ENCODE measurements at places on chromosomes 12 and 14. TPM values are rescaled to one million over a fixed set of nuclear protein-coding genes. Genes with fewer than 3 reads are reported as not detected.

- H3K4me3 ChIP-seq, result no peak overlapping the region
- no peaks in the 10 kb centered on the region for H3K36me3 ChIP-seq
- no peaks in the 10 kb centered on the region for H3K27me3 ChIP-seq
- no peaks in the 10 kb centered on the region for H3K4me1 ChIP-seq
- H3K27ac ChIP-seq, result no peak overlapping the region
- DNase-seq, result no peak
Measured at GRCh38 chr12:30599608-30600007, 96.1 kb downstream of the IPO8 start.

- no peak for DNase-seq
- H3K36me3 ChIP-seq, result peaks cover 9% of the 10 kb centered on the region
- H3K4me3 ChIP-seq, result no peak overlapping the region
- no peaks in the 10 kb centered on the region for H3K4me1 ChIP-seq
- no peaks in the 10 kb centered on the region for H3K27me3 ChIP-seq
Measured at GRCh38 chr12:123479442-123480180, 21.7 kb downstream of the SNRNP35 start.

GRCh38 chr12:21337959-21338744, 3.4 kb upstream of the SLCO1A2 start:
- no peak overlapping the region for H3K27ac ChIP-seq
- no peak overlapping the region for H3K4me3 ChIP-seq
- DNase-seq, result no peak
- no peaks in the 10 kb centered on the region for H3K36me3 ChIP-seq

- peak; percentile 69 for DNase-seq
- no peak overlapping the region for H3K27ac ChIP-seq
- no peak overlapping the region for H3K4me3 ChIP-seq
- H3K4me1 ChIP-seq, result peaks cover 11% of the 10 kb centered on the region
- no peaks in the 10 kb centered on the region for H3K27me3 ChIP-seq
Measured at GRCh38 chr14:71415404-71415690, 508.1 kb downstream of the PCNX1 start.

MYBPC1 gene
- total RNA-seq, result 0.24 TPM

DNA sequence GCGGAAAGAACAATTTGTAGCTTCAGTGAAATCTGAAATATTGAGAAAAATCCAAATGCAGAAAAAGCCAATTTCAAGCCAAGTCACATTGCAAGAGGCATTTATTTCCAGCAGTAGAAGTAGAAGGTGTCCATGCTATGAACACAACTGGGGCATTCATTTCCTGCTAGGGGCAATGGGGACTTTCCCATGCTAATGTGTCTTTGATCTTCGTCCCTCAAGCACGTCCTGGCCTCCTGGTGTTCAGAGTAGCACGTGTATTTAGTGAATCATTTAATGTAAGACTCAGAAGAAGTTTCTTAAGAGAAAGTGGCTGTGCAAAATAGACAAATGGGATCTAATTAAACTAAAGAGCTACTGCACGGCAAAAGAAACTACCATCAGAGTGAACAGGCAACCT, 267.9 kb downstream of the TMEM132C start:
- no peak overlapping the region for H3K27ac ChIP-seq
- H3K4me1 ChIP-seq, result no peaks in the 10 kb centered on the region
- H3K36me3 ChIP-seq, result no peaks in the 10 kb centered on the region
- no peak overlapping the region for H3K4me3 ChIP-seq
- no peaks in the 10 kb centered on the region for H3K27me3 ChIP-seq
- DNase-seq, result no peak

DNA sequence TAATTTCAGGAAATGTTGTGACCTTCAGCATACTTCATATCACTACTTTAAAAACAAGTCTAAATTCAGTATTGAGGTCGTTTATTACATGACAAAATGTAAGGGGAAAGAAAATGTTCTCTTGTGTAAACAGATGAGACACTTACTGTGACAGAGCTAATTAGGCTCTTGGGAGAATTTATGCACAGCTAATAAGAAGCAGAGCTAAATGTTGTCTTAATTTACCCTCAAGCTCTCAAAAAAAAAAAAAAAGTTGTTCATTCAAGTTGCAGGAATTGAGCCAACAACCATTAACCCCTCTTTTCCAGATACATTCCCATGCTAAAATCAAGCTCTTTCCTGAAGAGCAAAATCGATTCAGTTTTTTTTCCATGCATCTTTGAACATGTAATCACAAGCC, 1419.4 kb downstream of the FSCB start:
- DNase-seq, result no peak
- no peak overlapping the region for H3K27ac ChIP-seq
- H3K36me3 ChIP-seq, result no peaks in the 10 kb centered on the region
- no peaks in the 10 kb centered on the region for H3K4me1 ChIP-seq
- no peaks in the 10 kb centered on the region for H3K27me3 ChIP-seq
- no peak overlapping the region for H3K4me3 ChIP-seq

DNA sequence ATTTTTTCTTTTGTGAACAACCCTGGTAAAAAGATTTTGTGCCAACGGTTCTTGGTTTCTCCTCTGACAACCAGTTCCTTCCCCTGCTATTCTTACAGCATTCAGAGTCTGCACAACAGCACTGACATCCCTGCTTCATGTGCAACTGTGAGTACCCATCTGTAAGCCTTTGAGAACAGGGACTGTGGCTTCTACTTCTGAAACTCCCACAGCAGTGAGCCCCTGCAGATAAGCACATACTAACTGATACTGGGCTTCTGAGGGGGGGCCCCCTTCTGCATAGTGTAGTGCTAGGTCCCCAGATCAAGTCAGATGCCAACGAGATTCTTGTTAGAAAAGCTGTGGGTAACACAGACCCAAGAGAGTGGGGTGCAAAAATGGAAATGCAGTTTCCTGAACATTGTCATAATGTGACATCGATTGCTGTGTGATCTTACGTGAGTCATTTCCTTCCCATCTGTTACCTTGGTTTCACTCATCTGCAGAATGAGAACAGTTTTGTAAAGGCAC, 11.1 kb upstream of the NINJ2 start:
- H3K27me3 ChIP-seq, result no peaks in the 10 kb centered on the region
- no peaks in the 10 kb centered on the region for H3K4me1 ChIP-seq
- peak overlapping the region; percentile 83 for H3K27ac ChIP-seq

- no peak overlapping the region for H3K4me3 ChIP-seq
- no peak overlapping the region for H3K27ac ChIP-seq
- H3K4me1 ChIP-seq, result peaks cover 15% of the 10 kb centered on the region
- H3K27me3 ChIP-seq, result no peaks in the 10 kb centered on the region
Measured at GRCh38 chr12:110616471-110617115, 2.7 kb downstream of the TCTN1 start.

RILPL2 gene
- 14.0 TPM for total RNA-seq

PMEL gene
- total RNA-seq, result 1.8 TPM

OR6C75 gene
- not detected for total RNA-seq

LRRC74A gene
- total RNA-seq, result not detected

GRCh38 chr12:127656266-127656665, 610.7 kb upstream of the TMEM132C start:
- no peaks in the 10 kb centered on the region for H3K36me3 ChIP-seq
- H3K27ac ChIP-seq, result no peak overlapping the region
- no peak overlapping the region for H3K4me3 ChIP-seq

- H3K4me1 ChIP-seq, result no peaks in the 10 kb centered on the region
- no peaks in the 10 kb centered on the region for H3K27me3 ChIP-seq
- H3K27ac ChIP-seq, result no peak overlapping the region
- DNase-seq, result no peak
- H3K4me3 ChIP-seq, result no peak overlapping the region
- no peaks in the 10 kb centered on the region for H3K36me3 ChIP-seq
Measured at GRCh38 chr12:585062-586061, 77.9 kb downstream of the NINJ2 start.

DNA sequence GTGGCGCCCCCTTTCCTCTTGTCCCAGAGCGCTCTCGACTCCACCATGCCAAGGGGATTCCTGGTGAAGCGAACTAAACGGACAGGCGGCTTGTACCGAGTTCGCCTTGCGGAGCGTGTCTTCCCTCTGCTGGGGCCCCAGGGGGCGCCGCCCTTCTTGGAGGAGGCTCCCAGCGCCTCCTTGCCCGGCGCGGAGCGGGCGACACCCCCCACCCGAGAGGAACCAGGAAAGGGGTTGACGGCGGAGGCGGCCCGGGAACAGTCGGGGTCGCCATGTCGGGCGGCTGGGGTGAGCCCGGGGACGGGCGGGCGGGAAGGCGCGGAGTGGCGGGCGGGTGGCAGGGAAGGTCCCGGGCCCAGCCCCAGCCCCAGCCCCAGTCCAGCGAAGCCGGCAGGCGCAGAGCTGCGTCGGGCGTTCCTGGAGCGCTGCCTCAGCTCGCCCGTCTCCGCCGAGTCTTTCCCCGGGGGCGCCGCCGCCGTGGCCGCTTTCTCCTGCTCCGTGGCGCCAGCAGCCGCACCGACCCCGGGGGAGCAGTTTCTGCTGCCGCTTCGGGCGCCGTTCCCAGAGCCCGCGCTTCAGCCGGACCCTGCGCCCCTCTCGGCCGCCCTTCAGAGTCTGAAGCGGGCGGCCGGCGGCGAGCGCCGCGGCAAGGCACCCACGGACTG, 376 bp downstream of the INSM2 start:
- DNase-seq, result no peak
- no peak overlapping the region for H3K27ac ChIP-seq
- H3K4me3 ChIP-seq, result peak overlapping the region; percentile 57

- peaks cover 29% of the 10 kb centered on the region for H3K27me3 ChIP-seq
- no peak overlapping the region for H3K27ac ChIP-seq
- H3K36me3 ChIP-seq, result no peaks in the 10 kb centered on the region
- no peaks in the 10 kb centered on the region for H3K4me1 ChIP-seq
- no peak for DNase-seq
Measured at GRCh38 chr14:99664058-99664936, 19.4 kb downstream of the HHIPL1 start.

- no peaks in the 10 kb centered on the region for H3K27me3 ChIP-seq
- DNase-seq, result no peak
- peaks cover 2% of the 10 kb centered on the region for H3K4me1 ChIP-seq
- no peaks in the 10 kb centered on the region for H3K36me3 ChIP-seq
- no peak overlapping the region for H3K27ac ChIP-seq
- no peak overlapping the region for H3K4me3 ChIP-seq
Measured at GRCh38 chr12:94057262-94058151, 90.9 kb upstream of the PLXNC1 start.

GRCh38 chr14:29930283-29930682, 2.6 kb upstream of the PRKD1 start:
- DNase-seq, result no peak
- no peak overlapping the region for H3K4me3 ChIP-seq

SYCP3 gene
- 0.76 TPM for total RNA-seq

GRCh38 chr14:92470811-92471210, 42.8 kb upstream of the RIN3 start:
- H3K27ac ChIP-seq, result no peak overlapping the region
- no peak for DNase-seq
- H3K27me3 ChIP-seq, result no peaks in the 10 kb centered on the region
- peaks cover 40% of the 10 kb centered on the region for H3K4me1 ChIP-seq
- H3K4me3 ChIP-seq, result no peak overlapping the region
- no peaks in the 10 kb centered on the region for H3K36me3 ChIP-seq

ZC2HC1C gene
- 3.1 TPM for total RNA-seq

DNA sequence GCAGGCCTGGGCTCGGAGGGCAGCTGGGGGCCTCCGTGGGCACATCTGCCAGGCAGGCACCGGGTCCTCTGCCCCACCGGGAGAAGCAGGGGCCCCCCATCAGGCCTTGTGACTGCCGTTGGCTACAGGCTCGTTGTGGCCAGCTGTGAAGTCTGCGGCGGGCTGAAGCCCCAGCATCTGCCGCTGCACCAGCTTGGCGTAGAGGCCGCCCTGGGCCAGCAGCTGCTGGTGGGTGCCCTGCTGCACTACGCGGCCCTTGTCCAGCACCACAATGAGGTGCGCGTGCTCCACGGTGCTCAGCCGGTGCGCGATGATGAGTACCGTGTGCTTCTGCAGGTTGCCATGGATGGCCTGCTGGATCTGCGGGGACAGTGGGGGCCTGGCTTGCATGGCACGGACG, 33.9 kb upstream of the VPS37B start:
- no peaks in the 10 kb centered on the region for H3K36me3 ChIP-seq
- no peaks in the 10 kb centered on the region for H3K27me3 ChIP-seq
- H3K27ac ChIP-seq, result no peak overlapping the region
- peaks cover 13% of the 10 kb centered on the region for H3K4me1 ChIP-seq

GRCh38 chr14:65954942-65955341, 531.2 kb upstream of the CCDC196 start:
- no peaks in the 10 kb centered on the region for H3K4me1 ChIP-seq
- H3K27ac ChIP-seq, result no peak overlapping the region
- H3K27me3 ChIP-seq, result no peaks in the 10 kb centered on the region
- no peak for DNase-seq
- no peak overlapping the region for H3K4me3 ChIP-seq
- no peaks in the 10 kb centered on the region for H3K36me3 ChIP-seq

GRCh38 chr12:2332236-2332635, 279.4 kb downstream of the CACNA1C start:
- peaks cover 37% of the 10 kb centered on the region for H3K4me1 ChIP-seq
- DNase-seq, result no peak
- H3K36me3 ChIP-seq, result no peaks in the 10 kb centered on the region
- peak overlapping the region; percentile 4 for H3K27ac ChIP-seq
- H3K27me3 ChIP-seq, result no peaks in the 10 kb centered on the region
- no peak overlapping the region for H3K4me3 ChIP-seq

DNA sequence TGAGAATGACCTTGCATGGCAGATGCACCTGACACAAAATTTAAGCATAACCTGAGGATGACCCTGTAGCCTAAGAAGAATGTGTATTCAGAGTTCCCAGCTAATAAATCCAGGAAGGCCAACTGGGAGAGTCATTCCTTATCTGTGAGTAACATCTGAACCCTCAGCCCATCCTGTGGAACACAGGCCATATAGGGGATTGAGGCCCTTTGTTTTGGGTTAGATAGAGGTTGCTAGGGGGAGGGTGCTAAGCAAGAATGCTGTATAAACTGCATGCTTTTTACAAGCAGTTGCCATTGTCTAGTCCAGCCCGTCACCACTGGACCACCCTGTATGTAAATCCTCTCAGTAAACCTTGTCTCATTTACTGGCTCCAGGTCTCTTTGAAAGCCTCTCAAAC, 77.0 kb downstream of the BICD1 start:
- no peaks in the 10 kb centered on the region for H3K4me1 ChIP-seq
- no peak overlapping the region for H3K4me3 ChIP-seq
- no peak for DNase-seq
- H3K36me3 ChIP-seq, result no peaks in the 10 kb centered on the region
- no peaks in the 10 kb centered on the region for H3K27me3 ChIP-seq

DNA sequence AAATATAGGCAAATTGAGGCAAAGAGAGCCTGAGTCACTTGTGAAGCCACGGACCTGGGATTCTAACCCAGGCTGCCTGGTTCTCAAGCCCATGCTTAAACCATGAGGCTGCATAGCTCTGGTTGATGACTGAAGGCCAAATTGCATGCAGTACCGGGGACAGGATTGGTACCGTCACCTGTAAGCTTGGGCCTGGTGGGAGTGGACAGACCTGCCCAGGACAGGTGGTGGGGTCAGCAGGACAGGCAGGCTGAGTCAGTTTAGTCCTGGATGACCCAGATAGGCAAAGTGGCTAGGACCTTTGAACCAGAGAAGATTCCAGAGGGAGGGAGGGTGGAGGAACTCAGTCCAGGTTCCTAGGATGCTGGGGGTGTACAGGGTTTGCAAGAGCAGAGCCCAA, 25.8 kb downstream of the RIN3 start:
- H3K36me3 ChIP-seq, result no peaks in the 10 kb centered on the region
- peak overlapping the region; percentile 85 for H3K27ac ChIP-seq
- peaks cover 49% of the 10 kb centered on the region for H3K4me1 ChIP-seq
- H3K4me3 ChIP-seq, result no peak overlapping the region

METTL3 gene
- total RNA-seq, result 50.4 TPM
